ENCODE measurements at places on chromosomes 6 and 20.
A peak's percentile ranks its signal among the peaks of the same experiment; 100 is the strongest.

DNA sequence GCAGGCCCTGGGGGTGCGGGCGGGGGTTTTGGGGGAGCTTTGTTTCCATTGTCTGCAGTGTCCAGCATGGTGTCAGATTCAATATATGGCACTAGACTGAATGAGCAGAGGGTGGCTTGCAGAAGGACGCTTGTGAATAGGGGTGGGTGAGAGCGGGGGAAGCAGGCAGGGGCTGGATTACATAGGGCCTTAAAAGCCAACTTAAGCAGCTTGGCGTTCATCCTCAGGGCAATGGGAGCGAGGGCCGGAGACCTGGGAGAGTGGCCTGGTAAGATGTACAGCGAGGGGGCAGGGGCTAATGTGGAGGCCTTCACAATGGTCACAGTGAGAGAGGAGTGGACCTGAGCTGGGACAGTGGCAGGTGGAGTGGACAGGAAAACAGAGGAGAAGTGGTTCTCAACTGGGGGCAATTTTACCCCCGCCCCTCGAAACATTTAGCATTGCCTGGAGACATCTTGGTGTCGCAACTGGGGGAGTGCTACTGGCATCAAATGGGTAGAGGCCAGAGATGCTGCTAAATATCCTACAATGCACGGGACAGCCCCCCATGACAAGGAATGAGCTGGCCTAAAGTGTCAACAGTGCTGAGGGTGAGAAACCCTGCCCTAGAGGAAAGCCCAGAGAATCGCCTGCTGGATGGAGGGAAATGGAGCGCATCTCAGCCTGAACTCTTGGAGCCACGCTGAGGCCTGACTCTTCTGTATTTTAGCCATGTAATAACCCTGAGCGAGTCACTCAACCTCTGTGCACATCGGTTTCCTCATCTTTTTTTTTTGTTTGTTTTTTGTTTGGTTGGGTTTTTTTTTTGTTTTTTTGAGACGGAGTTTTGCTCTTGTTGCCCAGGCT is 15.1 kb upstream of the BAK1 start:
- no peak for DNase-seq

DNA sequence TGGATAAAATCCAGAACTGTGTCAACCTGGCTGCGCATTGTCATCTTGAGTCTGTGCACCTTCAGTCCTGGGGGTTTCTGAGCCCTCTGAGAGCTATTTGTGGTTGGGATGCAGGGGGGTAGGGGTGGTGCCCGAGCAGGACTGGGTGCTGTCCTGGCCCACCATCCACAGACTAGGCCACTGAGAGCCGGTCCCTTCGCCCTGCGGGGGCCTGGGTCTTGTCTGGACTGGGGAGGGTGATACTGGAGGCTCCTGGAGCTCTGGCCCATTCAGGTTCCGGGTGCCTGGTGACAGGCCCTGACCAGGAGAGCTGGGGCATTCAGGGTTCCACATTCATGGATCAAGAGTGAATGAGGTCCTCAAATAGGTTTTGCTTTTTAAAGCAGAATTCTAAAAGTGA is 20.9 kb downstream of the SPDEF start:
- DNase-seq: no peak

DNA sequence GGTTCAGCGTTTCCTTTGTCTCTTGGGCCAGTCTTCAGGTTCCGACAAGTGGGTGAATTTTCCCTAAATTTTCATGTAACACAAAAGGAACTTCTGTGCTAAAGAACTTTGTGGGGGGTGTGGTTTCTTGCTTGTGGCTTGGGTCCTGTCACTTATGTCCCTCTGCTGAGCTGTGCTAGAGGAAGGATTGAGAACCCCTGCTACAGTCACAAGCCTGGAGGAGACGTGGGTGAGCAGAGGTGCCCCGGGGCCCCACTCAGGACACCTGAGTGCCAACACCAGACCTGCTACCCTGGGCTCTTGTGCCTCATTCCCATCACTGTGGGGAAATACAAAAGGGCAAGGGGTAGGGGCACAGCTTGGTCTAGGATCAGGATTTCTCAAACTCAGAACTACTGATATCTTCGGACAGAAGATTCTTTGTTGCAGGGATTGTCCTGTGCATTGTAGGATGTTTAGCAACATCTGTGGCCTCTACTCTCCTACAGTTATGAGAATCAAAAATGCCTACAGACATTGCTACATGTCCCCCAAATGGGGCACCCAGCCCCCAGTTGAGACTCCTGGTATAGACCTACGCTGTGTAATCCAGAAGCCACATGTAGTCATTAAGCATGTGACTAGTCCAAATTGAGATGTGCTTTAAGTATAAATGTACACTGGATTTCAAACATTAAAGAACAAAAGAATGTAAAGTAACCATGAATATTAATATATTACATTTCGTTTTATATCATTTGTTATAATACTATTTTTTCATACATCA is 128.7 kb downstream of the LY86 start:
- no peak for DNase-seq

DNA sequence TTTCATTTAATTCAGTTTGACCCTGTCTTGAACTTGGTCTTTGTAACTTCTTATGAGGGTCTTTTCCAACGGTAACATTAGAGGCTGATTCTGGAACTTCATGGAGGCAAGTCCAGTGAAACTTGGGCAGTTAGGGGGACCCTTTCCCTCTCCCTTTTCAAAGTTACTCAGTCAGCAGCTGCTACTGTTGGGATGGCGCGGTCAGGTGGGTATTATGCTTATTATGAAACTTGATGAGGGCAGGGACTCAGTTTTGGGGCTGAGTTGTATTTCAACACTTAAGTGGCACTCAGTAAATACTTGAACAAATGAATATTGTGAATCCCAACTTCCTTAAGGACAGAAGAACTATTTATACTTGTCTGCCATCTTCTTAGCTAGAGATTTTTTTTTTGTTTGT is 20.8 kb downstream of the TOP1 start:
- DNase-seq: no peak

GRCh38 chr20:4112481-4113421 is 97.4 kb upstream of the RNF24 start:
- peak; percentile 37 for DNase-seq
